A172 (cell line): ENCODE measurements at places on chromosomes 12 and 14.
A peak's percentile ranks its signal among the peaks of the same experiment; 100 is the strongest.

DNA sequence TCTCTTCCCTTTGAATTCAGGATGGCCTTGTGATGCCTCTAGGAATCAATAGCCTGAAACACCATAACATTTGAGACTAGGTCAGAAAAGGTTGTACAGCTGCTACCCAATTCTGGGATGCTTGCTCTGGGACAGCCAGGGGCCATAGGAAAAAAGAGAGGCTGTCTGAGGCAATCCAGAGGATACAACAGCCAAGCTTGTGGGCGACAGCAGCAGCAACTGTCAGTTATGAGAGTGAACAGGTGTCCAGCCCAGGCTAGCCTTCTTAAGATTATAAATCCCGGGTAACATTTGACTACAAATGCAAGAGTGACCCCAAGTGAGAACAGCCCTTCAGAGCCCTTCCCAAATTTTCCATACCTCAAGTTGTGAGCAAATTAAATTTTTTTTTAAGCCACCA lies 11.1 kb downstream of the DCN start:
- DNase-seq, result no peak

DNA sequence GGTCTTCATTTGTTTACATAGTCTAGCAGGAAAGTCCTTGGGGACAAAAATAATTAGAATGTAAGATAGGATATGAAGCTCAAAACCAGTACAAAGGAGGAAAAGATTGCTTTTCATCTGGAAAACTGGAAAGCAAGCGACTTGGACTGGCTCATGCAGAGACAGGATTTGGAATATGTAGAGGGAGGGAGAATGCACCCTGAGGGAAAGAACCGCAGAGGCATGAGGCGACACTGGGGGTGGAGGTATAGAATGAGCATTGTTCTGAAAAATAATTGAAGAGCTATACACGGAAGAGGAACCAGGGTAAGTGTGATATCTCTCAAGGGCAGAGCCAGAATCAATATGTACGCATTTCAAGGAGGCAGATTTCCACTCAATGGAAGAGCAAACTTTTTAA lies 85.5 kb downstream of the PLEKHG3 start:
- no peak for DNase-seq

DNA sequence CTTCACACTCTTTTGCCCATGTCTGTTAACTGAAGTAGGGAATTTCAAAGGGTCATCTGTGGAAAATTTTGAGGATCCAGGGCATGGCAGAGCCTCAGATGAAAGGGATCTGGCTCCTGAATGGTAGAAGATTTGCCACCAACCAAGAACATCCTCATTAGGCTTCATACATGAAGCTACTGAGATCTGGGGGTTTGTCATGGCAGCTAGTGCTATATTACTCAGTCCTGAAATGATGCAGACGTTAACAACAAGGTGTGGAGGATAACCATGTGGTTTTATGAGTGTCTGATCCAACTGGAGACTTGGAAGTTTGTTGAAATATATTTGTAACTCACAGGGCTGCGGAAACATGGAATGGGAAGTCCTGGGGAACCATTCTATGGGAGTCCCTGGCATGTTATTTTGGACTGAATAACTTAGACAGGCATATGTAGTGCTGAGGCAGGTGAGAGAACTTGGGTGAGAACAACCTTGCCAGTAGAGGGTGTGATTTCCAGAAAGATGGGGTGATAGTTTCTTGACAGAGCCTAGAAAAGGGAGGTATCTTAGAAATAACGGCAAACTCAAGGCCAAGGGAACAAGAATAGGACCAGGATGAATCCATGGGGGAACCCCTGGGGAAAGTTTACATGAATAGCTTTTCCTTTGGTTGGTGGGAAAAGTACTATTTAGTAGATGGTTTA lies 42.0 kb upstream of the C12orf75 start:
- DNase-seq, result no peak

DNA sequence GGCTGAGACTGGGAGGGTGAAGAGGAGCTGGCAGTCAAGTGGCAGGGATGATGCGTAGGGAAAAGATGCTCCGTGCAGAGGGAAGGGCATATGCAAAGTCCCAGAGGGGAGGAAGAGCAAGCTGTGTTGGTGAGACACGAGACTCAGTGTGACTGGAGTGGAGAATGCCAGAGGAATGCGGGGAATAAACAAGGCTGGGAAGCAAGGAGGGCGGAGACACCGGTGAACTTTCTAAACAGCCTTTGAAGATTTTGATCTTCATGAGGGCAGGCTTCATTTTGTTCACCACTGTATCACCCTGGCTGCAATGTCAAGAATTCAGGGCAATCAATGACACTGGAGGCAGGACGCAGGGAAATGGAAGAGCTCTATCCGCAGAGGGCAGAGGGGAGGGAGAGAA lies 535.8 kb downstream of the FUT8 start:
- no peak for DNase-seq

DNA sequence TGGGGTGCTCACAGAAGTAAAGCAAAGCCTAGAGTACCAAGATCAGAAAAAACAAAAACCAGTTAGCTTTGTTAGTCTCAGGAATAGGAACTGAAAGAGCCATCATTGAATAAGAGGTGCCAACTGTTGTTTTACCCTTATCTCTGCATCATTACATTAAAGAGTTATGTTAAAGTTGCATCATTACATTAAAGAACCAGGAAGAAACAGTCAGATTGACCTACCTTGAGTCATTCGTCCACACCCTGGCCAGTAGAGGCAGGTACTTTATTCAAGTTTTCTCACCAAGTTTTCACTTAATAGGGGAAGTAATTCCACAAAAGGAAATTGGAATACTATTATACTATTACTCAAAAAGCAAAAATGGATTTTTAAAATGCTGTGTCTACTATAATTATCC lies 121.7 kb upstream of the CNOT2 start:
- no peak for DNase-seq

- no peak for DNase-seq
Measured at GRCh38 chr14:86464341-86464740, 934.4 kb downstream of the FLRT2 start.

DNA sequence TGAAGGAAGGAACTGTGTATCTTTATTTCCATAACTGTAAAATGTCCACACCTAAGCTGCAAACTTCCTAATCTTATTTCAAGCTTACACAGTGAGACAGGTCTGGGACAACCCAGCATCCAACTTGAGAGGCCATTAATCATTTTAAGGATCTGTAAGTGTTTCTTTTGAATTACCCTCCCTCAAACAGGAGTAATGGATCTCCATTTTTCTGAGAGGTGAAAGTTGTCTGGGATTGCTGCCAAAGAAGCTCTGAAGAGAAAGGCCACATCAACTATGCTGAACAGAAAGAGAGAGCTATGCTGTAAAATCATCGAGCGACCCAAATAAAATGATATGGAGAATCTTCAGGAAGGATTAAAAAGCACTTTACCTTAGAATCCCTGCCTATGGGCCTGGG lies 131.7 kb upstream of the CPNE8 start:
- no peak for DNase-seq

- DNase-seq, result peak; percentile 5
Measured at GRCh38 chr12:91781114-91781513, 364.5 kb downstream of the BTG1 start.

- DNase-seq, result peak; percentile 77
Measured at GRCh38 chr12:74021937-74022336, 515.7 kb upstream of the ATXN7L3B start.

DNA sequence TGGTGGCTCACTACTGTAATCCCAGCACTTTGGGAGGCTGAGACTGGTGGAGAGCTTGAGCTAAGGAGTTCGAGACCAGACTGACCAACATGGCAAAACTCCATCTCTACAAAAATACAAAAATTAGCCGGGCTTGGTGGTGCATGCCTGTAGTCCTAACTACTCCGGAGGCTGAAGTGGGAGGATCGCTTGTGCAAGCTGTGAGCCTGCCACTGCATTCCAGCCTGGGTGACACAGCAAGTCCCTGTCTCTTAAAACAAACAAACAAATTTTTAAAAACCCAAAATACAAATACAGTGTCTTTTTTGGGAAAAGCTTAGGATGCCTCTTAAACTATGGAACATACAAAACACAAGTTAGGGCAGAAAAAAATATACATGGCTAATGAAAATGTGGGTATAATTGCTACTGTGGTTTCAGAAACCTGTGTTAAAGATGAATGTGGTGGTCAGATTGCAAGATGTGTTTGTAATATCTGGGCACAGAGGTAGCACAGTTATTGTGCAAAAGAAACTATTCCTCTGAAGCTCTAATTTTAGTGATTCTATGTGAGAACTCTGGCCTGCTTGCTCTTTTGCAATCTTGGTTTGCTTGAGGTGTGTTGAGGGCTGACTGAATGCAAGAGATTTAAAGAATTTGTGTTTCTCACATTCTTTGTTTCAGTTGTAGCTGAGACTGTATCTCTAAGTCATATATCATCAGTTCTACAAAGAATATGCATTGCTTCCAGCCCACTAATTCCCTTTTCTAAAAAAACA lies 3.9 kb upstream of the HSPA2 start:
- DNase-seq, result peak; percentile 0

DNA sequence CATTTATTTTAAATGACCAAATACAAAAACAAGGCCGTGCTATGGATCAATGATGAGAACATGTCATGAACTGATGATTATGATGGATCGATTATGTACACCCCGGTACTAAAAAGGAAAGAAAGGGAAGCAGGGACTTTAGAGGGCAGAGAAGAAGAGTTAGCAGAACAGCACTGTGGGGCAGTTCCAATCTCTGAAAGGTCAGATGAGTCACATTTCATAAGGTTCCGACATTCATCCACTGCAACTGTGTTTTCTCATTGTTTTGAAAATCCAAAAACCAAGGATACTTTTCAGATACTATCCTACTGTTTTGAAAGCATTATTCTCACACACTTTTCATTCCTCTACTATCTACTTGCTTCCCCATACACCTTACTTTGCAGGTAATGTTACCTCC lies 169.3 kb downstream of the STXBP6 start:
- DNase-seq, result no peak

DNA sequence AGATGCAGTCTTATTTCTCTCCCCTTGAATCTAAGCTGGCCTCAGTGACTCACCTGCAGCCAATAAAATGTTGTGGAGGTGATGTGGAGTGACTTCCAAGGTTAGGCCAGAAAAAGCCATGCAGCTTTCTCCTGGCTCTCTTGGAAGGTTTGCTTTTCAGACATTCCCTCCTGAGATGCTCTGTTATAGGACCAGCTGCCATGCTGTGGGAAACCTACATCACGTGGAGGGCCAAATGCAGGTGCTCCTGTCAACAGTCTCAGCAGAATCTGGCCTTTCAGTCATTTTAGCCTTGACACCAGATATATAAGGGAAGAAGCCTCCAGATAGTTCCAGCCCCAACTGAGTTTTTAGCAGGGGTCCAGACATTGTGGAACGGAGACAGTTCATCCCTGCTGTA lies 38.1 kb upstream of the DACT1 start:
- DNase-seq, result no peak

- no peak for DNase-seq
Measured at GRCh38 chr12:12798480-12798879, 13.0 kb downstream of the APOLD1 start.

DNA sequence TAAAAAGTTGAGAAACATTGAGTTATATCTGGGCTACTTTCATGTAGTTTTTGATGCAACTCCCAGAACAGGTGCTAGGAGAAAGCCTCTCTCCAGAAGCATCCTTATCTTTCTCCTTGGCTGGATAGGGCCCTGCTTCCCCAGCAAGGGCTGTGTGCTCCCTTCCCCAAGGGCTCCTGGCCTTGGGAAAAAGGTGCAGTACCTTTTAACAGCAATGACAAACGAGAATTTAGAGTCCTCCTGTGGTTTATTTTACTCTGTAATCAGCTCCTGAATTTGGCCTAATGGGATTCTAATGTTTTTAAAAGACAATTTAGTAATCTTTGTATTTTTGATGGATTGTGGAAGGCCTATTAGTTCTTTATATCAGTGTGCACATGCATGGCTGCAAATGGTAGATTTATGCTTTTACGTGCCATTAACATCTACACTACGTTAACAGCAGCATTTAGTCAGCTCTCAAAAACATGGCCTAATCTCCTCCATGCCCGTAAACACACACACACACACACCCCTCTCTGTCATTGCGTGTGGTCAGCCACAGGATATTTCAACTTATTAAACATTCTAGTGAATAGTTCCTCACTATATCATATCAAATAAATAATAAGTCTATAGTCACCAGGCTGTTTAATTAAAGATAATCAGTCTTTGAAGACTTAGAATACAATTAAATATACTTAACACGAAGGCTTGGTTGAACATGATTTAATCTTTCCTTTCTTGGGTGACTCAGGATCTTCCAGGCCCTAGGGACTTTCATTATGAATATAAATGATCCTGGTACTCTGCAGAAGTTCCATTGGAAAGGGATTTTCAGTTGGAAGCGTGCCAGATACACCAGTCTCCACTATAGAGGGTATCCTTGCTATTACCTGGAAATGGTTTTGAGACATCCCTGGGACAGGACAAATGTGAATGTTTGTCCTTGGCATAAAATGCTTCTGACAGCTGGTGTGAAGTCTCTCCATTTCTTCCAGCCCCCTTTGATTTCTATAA lies 181.4 kb upstream of the PWP1 start:
- no peak for DNase-seq

DNA sequence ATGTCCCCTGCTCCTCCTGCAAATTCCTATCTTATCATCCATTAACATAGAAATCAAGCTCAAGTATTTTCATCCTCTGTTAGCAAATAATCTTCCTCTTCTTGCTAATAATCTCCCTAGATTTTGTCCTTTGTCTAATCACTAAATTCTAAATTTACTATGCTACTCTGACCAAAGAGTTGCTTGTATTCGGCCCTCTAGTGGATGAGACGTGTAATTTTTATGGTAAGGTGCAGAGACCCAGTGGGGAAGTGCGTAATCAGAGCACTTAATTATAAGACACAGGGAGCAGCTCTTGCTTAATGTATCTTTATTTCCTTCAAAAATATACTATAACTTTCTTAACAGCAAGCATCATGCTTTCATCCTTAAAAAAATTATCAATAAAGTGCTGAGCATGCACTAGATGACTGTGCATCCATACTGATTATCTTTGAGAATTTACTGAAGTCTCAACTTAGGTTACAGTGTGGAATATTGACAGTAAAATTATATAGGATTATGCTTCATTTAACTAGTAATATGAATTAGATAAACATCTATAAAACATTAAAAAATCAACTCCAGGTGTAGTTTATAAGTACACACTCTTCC lies 212.6 kb downstream of the SLC16A7 start:
- DNase-seq, result peak; percentile 16

DNA sequence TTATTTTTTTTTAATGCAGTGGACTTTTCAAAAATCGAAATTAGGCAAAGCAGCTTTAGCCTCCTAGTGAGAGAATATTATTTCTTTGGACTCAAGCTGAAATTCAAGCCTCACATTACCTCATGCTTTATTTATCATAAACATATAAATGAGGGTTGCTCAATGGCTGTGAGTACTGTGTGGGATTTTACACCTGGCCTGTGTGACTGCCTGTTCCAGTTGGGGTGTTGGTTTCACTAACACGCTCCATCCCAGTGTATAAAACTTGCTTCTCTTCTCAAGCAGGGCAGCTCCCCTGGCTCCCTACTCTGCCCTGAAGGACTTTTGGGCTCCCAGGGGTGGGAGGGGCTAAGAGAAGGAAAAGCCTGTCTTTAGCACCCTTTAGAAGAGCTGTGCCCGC lies 15.0 kb downstream of the ANKLE2 start:
- no peak for DNase-seq

GRCh38 chr14:40870252-40870651 lies 736.4 kb upstream of the LRFN5 start:
- peak; percentile 5 for DNase-seq
